ENCODE measurements at places on chromosomes 2 and 18.

GRCh38 chr2:238082151-238082550, 18.0 kb upstream of the ESPNL start:
- DNase-seq = peak; percentile 24

- no peak for DNase-seq
Observed at GRCh38 chr2:203949228-203949627, 12.7 kb downstream of the ICOS start.

DNA sequence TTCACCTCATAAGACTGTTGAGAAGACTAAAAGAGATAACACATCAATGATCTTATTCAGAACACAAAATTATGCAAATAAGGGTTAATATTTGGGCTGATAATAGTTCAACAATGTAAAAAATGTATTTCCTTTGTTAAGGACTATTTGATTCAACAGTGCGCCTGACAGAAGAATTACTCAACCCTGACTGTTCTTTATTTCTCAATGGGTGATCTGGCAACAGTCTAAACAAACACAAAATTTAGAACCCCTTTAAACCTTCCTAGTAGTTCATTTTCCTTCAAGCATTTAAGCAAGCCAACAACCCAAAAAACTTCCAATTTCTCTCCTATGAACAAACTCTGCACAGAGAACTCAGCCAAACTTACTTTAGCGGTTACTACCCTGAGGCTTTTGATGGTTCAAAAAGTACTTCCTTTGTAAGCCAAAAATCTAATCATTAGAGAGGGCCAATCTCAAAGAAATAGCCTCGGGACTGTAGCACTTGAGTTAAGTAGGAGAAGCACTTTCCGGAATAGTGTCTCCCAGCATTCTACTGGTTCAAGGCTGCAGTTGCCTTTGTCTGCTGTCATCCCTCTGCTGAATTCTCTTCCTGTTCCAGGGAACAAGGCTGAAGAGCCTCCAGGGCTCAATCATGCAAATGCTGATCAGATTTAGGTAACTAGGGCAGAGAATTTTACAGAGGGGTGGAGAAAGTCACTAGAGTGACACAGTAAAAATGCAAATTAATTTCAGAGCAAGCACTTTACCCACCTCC, 40.9 kb upstream of the MAPK4 start:
- no peak for DNase-seq

- DNase-seq = no peak
Observed at GRCh38 chr18:61765097-61765496, 127.7 kb downstream of the RNF152 start.

GRCh38 chr2:136137982-136138381, 20.0 kb upstream of the CXCR4 start:
- no peak for DNase-seq

GRCh38 chr2:13335862-13336535, 619.3 kb downstream of the TRIB2 start:
- DNase-seq = no peak

- no peak for DNase-seq
Observed at GRCh38 chr2:17231394-17231965, 286.8 kb downstream of the RAD51AP2 start.

DNA sequence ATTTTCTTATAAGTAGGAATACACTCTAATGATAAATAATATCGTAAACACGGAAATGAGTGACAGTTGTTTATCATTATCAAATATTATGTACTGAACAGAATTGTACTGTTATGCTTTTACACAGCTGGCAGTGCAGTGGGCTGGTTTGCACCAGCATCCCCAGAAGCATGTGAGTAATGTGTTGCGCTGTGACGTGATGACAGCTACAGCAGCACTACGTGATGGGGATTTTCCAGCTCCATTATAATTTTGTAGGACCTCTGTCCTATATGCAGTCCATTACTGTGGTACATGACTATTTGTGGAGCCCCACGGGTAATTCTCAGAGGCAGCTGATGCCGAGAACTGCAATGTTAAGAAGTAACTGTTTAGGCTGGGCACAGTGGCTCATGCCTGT, 77.3 kb upstream of the ATG16L1 start:
- no peak for DNase-seq

DNA sequence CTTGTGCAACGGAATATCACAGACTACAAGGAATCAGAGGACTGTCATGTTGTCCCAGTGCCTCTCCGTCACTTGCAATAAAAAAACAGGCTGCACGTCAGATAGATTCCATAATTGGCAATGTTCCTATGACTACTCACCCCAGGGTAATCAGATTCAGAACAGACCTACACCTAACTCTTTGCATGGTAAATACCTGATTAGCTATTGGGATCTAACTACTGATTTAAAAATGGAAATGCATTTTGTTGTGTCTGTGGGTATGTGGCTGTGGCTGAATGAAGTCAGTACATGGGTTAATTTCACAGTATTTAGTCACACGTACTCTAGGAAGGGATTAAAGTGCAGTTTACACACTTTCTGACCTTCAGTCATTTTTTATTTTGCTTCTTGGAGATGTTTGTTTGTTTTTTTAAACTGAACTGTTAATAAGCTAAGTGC, 91.7 kb downstream of the SCN3A start:
- no peak for DNase-seq

GRCh38 chr2:174779361-174779928, 15.2 kb upstream of the CHRNA1 start:
- no peak for DNase-seq

DNA sequence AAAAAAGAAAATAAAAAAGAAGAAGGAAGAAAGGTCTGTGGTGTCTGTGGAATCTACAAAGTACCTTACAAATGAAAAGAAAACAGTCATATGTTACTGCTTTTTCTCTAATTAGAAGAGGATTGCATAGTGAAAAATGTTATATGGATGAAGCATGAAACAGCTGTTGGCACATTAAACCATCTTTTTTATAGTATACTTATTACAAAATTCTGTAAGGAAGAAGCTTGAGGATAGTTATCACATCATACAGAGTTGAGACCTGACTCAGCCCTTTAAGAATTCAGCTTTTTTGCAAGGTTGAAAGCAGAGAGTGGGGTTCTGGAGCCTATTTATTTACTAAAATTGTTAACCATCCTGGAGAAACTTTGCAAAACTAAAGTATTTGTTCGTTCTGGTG, 222.7 kb downstream of the PHLPP1 start:
- no peak for DNase-seq

GRCh38 chr18:47150824-47151366, 595 bp upstream of the HDHD2 start:
- no peak for DNase-seq

GRCh38 chr2:126910637-126911036, 11.9 kb downstream of the TEX51 start:
- no peak for DNase-seq

DNA sequence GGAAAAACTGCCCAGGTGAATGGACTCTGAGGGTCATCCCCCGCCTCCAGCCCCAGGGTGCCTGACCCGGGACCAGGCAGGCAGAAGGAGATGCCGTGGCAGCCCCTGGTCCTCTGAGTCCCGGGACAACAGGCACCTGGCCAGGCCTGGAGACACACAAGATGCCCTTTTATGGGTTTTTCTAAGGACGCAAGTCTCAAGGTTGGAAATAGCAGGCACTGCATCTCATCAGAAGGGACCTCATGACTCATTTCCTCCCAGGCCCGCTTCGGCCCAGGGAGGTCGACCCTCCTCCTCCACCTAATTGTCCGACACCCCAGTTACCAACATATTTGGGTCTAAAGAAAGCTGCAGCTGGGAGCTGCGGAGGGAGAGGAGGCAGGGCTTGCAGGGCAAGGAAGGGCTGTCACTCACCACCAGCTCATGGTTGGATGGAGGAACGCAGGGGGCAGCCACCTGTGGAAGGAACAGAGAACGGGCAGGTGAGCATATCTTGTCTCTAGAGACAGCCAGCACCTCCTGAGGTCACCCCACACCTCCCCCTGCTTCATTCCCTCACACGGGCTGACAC, 82.9 kb downstream of the TNS1 start:
- no peak for DNase-seq

DNA sequence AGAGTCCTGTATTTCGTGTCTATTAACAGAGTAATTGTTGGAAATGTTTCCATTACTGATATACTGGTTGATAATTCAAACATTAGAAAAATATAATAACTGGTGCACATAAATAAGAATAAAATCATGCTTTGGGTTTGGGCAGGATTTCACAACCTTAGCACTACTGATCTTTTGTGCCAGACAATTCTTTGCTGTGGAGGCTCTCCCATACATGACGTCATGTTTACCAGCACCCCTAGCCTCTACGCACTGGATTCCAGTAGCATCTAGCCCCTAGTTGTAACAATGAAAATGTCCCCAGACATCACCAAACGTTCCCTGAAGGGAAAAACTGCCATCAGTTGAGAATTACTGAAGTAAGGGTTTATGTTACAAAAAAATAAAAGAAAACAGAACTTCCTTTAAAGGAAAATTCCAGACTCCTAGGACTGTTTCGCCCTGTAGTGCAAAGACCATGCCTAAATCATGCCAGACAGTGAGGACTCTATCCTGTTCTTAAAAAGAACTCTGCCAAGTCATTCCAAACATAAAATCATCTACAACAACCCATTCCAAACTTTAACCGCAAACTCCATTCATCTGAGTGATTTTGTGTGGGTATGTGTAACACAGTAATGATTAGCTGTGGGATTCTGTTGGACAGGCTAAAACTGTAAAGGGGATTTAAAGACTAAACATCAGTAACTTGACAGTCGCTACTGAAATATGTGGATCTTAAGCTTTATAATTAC, 313.4 kb upstream of the CCDC68 start:
- no peak for DNase-seq

- no peak for DNase-seq
Observed at GRCh38 chr2:156110890-156111289, 221.6 kb downstream of the NR4A2 start.

GRCh38 chr2:200305797-200306195, 697 bp upstream of the SPATS2L start:
- DNase-seq = peak; percentile 69

- DNase-seq = no peak
Observed at GRCh38 chr2:158493458-158493857, 36.7 kb downstream of the PKP4 start.

GRCh38 chr2:127025359-127026166, 81.4 kb downstream of the BIN1 start:
- peak; percentile 59 for DNase-seq

GRCh38 chr2:218924757-218925156, 34.7 kb upstream of the CDK5R2 start:
- DNase-seq = no peak

DNA sequence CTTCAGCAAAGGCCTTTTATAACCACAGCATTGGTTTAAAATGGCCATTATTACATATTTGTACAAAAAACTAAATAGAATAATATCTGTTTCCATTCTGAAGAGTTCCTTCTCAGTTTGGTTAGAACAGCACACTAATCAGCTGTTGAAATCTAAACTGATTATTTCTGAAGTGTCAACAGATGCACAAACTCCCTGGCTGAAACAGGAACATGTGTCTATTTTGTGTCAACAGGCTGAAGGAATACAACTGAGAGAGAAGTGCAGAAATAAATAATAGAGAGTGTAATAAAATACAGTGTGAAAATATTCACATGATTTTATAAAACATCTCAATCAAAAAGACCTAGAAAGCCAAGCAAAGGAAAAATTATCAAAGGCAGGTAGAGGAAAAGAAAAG, 29.7 kb downstream of the IKZF2 start:
- no peak for DNase-seq

DNA sequence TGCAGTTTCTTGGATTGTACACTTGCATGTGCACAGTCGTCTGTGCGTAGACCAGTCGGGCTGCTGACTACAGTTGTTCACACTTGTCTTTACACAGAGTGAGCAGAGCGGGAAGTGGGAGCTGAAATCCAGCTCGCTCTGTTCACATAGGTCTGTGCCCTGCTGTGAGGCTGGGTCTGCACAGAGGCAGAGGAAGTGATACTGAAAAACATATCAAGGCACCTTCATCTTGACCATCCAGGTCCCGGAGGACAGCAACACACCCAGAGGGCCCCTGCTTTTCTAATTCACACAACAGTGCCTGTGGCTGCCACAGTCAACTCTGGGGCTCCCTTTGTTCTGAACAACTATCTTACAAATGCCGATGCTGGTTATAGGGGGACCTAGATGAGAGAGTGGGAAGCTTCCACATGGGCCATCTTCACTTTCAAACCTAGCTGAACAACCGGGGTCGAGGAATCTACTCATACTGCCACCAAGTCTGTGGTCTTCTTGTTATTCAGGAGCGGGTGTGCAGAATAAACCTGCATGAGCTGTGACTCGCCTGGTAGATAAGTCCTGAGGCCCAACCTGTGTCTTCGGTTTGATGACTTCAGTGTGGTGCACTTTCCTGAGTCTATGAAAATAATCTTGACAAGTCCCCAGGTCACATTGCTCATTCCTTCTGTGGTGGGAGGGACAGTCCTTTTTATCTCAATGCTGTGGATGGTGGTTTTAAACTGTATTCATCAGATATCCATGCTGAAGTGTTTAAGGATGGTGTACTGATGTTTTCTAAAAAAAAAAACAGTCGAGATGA, 3.5 kb upstream of the ADNP2 start:
- DNase-seq = peak; percentile 47

DNA sequence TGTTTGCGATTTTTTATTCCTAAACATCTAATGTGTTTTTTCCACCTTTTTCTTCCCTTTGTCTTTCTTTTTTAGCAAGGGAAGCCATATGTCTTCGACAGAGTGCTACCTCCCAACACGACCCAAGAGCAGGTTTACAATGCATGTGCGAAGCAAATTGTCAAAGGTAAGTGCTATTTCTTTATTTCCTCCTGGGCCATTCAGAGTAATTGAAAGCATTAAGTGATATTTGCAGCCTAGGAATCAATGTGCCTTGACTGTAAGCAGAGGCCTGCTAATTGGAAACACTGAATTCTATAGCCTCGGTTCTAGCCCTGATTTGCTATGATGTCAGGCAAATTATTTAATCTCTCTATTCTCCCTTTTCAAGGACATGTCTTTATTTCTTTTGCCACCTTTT, 47.0 kb downstream of the KIF5C start:
- DNase-seq = no peak

GRCh38 chr18:41938445-41938844, 16.6 kb upstream of the PIK3C3 start:
- DNase-seq = no peak

DNA sequence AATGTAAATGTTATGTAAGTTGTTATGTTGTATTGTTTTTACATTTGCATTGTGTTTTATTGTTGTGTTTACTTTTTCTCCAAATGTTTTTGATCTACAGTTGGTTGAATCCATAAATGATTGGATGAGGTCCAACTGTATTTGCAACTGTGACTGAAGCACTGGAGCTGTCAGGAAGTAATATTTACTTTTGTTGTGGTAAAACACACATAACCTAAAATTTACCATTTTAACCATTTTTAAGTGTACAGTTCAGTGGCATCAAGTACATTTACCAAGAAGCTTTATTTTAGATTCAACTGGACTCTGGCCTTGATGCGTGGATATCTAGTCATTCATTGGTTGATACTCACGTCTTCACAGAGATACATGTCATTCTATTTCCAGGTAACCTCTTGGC, 181.8 kb downstream of the THADA start:
- no peak for DNase-seq

Measured in Peyer's patch (tissue), 4 donors.